Thyroid gland (tissue), 4 donors: ENCODE measurements at places on chromosomes 5 and 9. TPM values are rescaled to one million over a fixed set of nuclear protein-coding genes. Genes with fewer than 3 reads are reported as not detected.

DNA sequence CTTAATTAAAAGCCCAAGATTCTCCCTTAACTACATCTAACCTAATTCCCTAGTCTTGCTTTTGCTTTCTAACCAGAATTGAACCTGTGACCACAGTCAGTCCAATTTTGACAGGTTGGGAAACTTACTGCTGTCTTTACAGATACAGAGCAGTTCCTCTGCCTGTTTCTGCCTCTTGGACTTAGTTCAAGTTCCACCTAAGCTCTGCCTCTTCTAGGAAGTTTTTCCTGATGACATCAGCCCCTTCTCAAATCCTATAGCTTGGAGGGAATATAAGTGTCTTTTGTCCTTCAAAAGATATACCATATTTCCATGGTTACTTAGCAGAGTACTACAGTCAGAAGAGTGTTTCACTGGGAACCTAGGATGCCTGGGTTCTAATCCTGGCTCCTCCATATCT lies 31.7 kb downstream of the BRINP1 start:
- no peaks in the 10 kb centered on the region for H3K36me3 ChIP-seq
- no peaks in the 10 kb centered on the region for H3K27me3 ChIP-seq
- DNase-seq = no peak
- no peaks in the 10 kb centered on the region for H3K4me1 ChIP-seq
- H3K4me3 ChIP-seq = no peak overlapping the region
- no peak overlapping the region for H3K27ac ChIP-seq

DNA sequence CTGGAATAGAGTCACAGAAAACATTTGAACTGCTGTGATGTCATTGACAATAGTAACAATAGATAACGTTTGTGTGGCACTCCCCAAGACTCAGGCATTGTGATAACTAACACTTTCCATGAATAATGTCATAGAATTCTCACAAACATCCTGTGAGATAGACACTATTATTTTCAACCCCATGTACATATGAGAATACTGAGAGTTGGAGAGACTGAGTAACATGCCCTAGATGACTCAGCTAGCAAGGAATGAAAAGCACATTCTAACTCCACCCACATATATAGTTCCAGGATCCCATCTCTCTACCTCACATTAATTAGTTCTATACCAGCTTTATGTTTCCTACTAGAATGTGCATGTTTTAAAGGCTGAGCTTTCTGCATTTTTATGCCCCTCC lies 71.4 kb downstream of the ASTN2 start:
- no peak overlapping the region for H3K4me3 ChIP-seq
- H3K27me3 ChIP-seq = no peaks in the 10 kb centered on the region
- H3K27ac ChIP-seq = no peak overlapping the region
- DNase-seq = no peak
- H3K36me3 ChIP-seq = no peaks in the 10 kb centered on the region

DNA sequence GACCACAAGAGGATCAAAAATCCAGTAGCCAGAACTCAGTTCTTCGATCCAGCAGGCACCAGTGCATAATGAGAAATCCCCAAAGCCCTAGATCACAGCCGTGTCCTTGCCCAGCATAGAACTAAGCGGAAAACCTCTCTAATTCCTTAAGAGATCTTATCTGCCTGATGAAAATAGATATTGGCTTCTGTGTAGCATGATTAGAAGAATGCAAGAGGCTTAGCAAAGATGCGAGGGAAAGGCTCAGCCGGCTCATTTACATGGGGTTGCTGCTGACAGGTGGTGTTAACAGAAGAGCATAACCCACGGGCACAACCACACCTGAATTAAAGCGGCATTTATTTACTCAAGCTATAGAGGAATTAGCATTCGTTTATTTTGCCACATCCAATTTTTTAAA lies 400.0 kb upstream of the ADAMTS16 start:
- H3K27ac ChIP-seq = no peak overlapping the region
- H3K4me3 ChIP-seq = no peak overlapping the region
- H3K4me1 ChIP-seq = no peaks in the 10 kb centered on the region
- no peaks in the 10 kb centered on the region for H3K27me3 ChIP-seq
- no peaks in the 10 kb centered on the region for H3K36me3 ChIP-seq
- DNase-seq = no peak

GRCh38 chr5:126358525-126358924 lies 64.7 kb upstream of the GRAMD2B start:
- no peak overlapping the region for H3K27ac ChIP-seq
- H3K4me3 ChIP-seq = no peak overlapping the region
- peaks cover 9% of the 10 kb centered on the region for H3K4me1 ChIP-seq
- H3K27me3 ChIP-seq = no peaks in the 10 kb centered on the region
- DNase-seq = no peak

DNA sequence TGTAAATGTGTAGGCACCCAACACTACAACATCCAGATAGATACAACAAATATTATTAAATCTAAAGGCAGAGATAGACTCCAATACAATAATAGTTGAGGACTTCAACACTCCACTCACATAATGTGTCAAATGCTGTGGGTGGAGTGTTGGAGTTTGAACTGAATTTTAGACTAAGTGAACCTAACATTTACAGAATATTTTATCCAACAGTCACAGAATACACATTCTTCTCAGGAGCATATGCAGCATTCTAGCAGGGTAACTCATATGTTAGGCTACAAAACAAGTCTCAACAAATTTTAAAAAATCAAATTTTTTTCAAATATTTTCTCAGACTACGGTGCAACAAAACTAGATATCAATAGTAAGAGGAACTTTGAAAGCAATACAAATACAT lies 648.7 kb upstream of the CDH18 start:
- no peaks in the 10 kb centered on the region for H3K36me3 ChIP-seq
- no peak overlapping the region for H3K4me3 ChIP-seq
- no peaks in the 10 kb centered on the region for H3K27me3 ChIP-seq
- H3K4me1 ChIP-seq = no peaks in the 10 kb centered on the region
- no peak for DNase-seq
- H3K27ac ChIP-seq = no peak overlapping the region

DNA sequence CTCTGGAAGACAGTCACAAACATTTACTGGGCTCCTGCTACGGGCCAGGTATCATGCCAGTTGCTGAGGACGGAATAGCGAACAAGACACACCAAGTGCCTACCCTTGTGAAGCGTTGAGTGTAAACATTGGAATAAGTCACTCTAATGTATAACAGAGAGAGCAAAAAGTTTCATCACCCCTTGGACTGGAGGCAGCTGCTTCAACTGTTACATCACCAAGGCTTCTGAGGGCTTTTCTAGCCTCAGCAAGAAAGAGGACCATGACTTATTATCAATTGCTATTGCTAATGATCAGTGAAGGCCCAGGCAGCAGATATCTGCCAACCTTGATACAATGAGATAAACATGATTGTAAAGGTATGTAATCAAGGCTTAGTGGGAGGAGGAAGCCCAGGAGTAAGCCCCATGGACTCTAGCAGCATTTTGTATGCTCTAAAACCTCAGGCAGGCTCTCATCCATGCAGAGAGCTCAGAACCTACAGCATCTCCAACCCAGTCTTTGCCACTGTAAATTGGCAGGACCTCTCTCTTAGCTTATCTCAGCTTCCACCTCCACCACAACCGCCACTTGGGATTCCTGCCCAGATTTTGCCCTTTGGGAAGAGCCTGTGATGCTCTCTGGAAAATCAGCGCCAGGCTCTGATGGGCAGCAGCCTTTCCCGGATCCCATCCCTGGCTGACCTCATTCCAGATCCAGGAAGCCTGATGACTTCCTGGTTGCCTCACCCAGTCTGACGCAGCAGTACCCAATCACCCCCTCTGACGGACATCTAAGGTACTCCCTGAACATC lies 54.5 kb downstream of the ADAM19 start:
- no peak overlapping the region for H3K4me3 ChIP-seq
- H3K36me3 ChIP-seq = no peaks in the 10 kb centered on the region
- DNase-seq = peak; percentile 21
- H3K27ac ChIP-seq = no peak overlapping the region

DNA sequence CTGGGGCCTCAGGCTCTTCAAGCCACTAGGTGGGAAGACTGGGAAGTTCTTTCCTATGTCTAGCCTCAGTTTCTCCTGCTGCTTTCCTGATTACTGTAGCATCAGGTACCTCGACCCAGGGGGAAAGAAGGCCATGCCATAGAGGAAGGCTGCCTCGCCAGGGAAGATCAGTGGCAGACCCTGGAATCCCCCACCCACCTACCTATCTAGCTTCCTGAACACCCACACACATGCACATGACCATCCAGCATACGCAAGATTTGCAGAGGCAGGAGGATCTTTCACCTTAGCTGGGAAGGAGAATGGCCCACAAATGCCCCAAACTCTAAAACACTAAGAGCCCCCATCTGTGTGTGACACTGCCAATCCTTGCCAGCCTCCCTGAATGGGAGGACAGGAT lies 8.0 kb downstream of the NR5A1 start:
- no peak for DNase-seq

DNA sequence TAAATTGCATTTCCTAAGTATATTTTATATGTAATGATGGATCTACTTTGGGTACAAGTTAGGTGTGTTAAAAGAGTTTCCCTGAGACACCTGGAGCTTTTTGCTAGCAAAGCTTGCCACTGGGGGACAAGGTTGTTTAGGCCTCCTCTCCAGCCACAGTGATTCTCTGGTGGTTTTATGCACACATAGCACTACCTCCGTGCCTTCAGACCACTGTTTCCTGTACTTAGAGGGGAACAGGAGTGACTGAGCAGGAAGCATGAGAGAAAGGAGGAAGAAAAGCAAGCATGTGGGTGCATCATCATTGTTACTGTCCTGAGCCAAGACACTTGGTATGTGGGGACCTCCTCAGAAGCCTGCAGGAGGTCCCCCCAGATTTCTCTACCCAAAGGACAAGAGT lies 272.1 kb downstream of the RASEF start:
- no peaks in the 10 kb centered on the region for H3K36me3 ChIP-seq
- no peaks in the 10 kb centered on the region for H3K27me3 ChIP-seq
- DNase-seq = no peak

DNA sequence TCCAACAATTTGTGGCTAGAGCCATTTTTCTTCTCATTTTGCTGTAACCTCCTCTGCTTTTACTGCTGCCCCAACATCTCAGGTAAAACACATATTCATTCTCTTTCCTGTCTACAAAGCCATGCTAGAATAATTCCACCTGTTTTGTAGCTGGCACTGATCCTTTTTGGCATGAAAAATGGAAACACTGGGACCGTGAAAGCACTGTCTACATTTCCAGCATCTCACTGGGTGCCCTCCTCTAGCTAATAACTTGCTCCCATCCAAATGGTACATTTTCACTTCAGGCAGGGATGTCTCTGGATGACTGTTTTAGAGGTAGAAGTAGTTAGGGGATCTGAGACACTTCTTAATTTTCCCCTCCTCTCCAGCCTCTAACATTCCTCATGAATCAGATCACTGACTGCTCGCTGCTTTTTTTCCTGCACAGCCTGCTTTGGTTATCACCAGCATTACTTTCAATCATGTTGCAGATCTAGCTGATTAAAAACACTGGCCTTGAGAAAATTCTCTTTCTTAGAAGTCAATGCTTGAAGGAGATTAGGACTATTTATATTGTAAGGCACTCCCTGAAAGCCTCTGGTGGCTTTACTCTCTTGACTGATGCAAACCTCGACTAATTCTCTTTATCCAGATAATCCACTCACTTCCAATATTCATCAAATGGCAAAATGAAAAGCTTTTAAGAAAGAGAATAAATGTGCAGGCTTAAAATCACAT lies 1312.6 kb upstream of the DMAC1 start:
- H3K27ac ChIP-seq = no peak overlapping the region
- no peak for DNase-seq
- H3K27me3 ChIP-seq = no peaks in the 10 kb centered on the region
- H3K36me3 ChIP-seq = no peaks in the 10 kb centered on the region

DNA sequence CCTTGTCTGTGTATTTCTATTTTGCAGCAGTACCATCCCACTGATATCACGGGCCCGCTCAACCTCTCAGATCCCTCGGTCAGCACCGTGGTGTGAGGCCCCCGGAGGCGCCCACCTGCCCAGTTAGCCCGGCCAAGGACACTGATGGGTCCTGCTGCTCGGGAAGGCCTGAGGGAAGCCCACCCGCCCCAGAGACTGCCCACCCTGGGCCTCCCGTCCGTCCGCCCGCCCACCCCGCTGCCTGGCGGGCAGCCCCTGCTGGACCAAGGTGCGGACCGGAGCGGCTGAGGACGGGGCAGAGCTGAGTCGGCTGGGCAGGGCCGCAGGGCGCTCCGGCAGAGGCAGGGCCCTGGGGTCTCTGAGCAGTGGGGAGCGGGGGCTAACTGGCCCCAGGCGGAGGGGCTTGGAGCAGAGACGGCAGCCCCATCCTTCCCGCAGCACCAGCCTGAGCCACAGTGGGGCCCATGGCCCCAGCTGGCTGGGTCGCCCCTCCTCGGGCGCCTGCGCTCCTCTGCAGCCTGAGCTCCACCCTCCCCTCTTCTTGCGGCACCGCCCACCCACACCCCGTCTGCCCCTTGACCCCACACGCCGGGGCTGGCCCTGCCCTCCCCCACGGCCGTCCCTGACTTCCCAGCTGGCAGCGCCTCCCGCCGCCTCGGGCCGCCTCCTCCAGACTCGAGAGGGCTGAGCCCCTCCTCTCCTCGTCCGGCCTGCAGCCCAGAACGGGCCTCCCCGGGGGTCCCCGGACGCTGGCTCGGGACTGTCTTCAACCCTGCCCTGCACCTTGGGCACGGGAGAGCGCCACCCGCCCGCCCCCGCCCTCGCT lies 1.9 kb downstream of the LRRC26 start:
- H3K27ac ChIP-seq = no peak overlapping the region
- DNase-seq = no peak
- no peak overlapping the region for H3K4me3 ChIP-seq
- peaks cover 31% of the 10 kb centered on the region for H3K27me3 ChIP-seq
- peaks cover 11% of the 10 kb centered on the region for H3K4me1 ChIP-seq
- no peaks in the 10 kb centered on the region for H3K36me3 ChIP-seq

SV2C gene
- total RNA-seq = not detected

SPINK5 gene
- 0.13 TPM for total RNA-seq

PLAC8L1 gene
- not detected for total RNA-seq

- no peaks in the 10 kb centered on the region for H3K36me3 ChIP-seq
- H3K4me3 ChIP-seq = no peak overlapping the region
- H3K4me1 ChIP-seq = peaks cover 18% of the 10 kb centered on the region
Observed at GRCh38 chr5:14669415-14669814, 4.9 kb downstream of the OTULIN start.

GRCh38 chr9:127779136-127779981 lies 893 bp upstream of the SH2D3C start:
- peaks cover 19% of the 10 kb centered on the region for H3K4me1 ChIP-seq
- DNase-seq = no peak
- peak overlapping the region; percentile 36 for H3K27ac ChIP-seq
- no peak overlapping the region for H3K4me3 ChIP-seq
- H3K36me3 ChIP-seq = no peaks in the 10 kb centered on the region
- H3K27me3 ChIP-seq = no peaks in the 10 kb centered on the region

SLC25A51 gene
- 34.0 TPM for total RNA-seq

PITX1 gene
- 0.13 TPM for total RNA-seq

- no peak overlapping the region for H3K27ac ChIP-seq
- H3K4me3 ChIP-seq = no peak overlapping the region
- no peaks in the 10 kb centered on the region for H3K27me3 ChIP-seq
- DNase-seq = no peak
- H3K36me3 ChIP-seq = no peaks in the 10 kb centered on the region
Observed at GRCh38 chr9:26261503-26262330, 583.5 kb upstream of the TUSC1 start.

- H3K4me1 ChIP-seq = peaks cover 18% of the 10 kb centered on the region
- H3K27ac ChIP-seq = peak overlapping the region; percentile 3
- no peaks in the 10 kb centered on the region for H3K36me3 ChIP-seq
- H3K27me3 ChIP-seq = no peaks in the 10 kb centered on the region
- DNase-seq = no peak
Observed at GRCh38 chr5:74631081-74631953, 9.2 kb downstream of the ENC1 start.

NAIF1 gene
- 6.3 TPM for total RNA-seq

- no peaks in the 10 kb centered on the region for H3K36me3 ChIP-seq
- DNase-seq = no peak
- H3K27ac ChIP-seq = no peak overlapping the region
- no peaks in the 10 kb centered on the region for H3K27me3 ChIP-seq
- no peaks in the 10 kb centered on the region for H3K4me1 ChIP-seq
- H3K4me3 ChIP-seq = no peak overlapping the region
Observed at GRCh38 chr5:68884144-68884754, 209.6 kb upstream of the SLC30A5 start.
